Lower lobe of right lung (tissue), 2 donors: ENCODE measurements at places on chromosomes 11 and 22. TPM values are rescaled to one million over a fixed set of nuclear protein-coding genes. Genes with fewer than 3 reads are reported as not detected.

- DNase-seq = peak; percentile 98
Measured at GRCh38 chr11:66677599-66678375, at the start of gene RBM4B. TSS of gene RBM4B (minus strand) at chr11:66677887. CDS start at chr11:66677079, 808 bp downstream.

- DNase-seq = no peak
Measured at GRCh38 chr22:39562839-39563489, 7.6 kb upstream of the CACNA1I start.

POU2AF3 gene
- total RNA-seq = 3.4 TPM

- no peak for DNase-seq
Measured at GRCh38 chr11:71399341-71399740, 48.9 kb downstream of the DHCR7 start.

LINC01488 gene
- not detected for total RNA-seq

BTBD18 gene
- not detected for total RNA-seq

DNA sequence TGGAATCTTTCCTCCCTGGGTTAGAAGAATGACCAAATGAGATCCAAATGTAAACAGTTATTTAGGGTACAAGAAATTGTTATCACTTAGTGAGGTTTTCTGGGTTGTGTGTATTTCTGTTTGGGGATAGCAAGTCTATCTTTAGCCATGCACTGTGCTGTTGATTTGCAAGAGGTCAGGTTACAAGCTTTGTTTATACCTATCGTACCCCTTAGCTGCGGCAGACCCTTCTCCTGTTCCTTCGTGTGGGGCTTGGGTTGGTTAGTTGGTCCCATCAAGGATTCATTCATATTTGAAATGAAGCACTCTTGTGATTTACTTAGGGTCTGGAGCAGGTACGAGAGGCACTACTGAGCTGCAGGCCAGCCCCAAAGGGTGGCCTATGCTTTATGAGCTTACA lies 72.6 kb downstream of the USP35 start:
- no peak for DNase-seq

- DNase-seq = peak; percentile 58
Measured at GRCh38 chr22:21642584-21643448, 714 bp downstream of the SDF2L1 start.

- DNase-seq = no peak
Measured at GRCh38 chr22:20762233-20762796, 11.6 kb upstream of the SERPIND1 start.

- no peak for DNase-seq
Measured at GRCh38 chr11:64917663-64917995, 620 bp upstream of the ATG2A start.

DNA sequence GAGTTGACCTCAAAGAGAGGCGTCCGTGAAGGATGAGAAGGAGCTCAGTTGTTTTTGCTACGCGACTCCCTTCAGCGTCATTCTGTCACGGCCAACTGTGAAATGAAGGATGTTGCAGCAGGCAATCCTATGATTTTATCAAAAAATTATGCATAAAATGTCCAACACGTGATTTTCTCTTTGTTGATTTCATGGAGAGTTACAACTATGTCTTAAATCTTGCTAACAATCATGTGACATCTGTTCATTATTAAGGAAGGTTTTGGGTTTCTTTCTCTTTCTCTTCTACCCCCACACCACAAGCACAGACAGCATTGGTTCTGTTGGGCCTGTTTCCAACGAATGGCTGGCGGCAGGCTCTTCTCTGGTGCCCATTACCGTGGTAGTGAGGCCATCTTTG lies 3.7 kb downstream of the KRTAP5-4 start:
- DNase-seq = no peak

- DNase-seq = peak; percentile 29
Measured at GRCh38 chr22:44640618-44641155, 61.3 kb upstream of the PRR5 start.

FGF4 gene
- not detected for total RNA-seq

DNA sequence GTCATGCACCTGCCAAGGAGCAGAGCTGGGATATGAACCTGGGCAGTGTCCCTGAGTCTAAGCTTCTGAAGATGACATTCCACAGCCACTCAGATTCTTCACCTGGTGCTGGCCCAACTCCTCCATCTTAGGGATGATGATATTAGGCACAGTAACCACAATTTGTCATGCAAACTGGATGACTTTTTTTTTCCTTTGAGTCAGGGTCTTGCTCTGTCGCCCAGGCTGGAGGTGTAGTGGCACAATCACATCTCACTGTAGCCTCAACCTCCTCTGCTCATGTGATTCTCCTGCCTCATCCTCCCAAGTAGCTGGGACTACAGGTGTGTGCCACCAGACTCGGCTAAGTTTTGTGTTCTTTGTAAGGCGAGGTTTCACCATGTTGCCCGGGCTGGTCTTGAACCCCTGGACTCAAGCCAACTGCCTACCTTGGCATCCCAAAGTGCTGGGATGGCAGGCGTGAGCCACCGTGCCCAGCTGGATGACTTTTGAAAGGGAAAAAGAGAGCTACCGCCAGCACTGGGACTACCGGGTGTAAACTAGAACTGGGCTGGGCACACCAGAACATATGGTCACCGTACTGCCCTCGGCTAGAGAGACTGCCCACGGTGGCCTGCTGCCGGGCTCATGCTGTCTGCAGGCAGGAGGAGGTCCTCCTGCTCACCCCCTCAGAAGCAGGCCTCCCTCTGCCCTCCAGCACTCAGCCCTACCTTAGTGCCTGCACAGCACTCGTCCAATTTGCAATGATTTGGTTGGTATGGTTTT lies 77.7 kb downstream of the NAT10 start:
- DNase-seq = no peak

FGF3 gene
- total RNA-seq = not detected

DNA sequence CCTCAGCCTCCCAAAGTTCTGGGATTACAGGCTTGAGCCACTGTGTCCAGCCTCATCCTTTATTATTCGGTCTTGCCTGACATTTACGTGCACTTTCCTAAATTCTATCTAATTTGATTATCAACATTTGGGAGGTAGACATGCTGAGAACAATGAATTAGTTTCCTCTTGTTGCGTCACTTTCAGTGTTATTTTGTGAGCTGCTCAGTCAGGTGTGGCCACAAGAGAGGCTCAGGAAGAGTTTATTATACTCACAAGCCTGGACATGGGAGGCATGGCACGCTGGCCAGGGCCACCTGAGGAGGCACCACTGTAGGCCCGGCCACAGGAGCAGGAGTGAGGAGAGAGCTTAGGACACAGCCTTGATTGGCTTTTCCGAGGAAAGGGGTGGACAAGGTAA lies 59.7 kb upstream of the RBFOX2 start:
- peak; percentile 8 for DNase-seq

- DNase-seq = no peak
Measured at GRCh38 chr11:38448284-38448683, 1850.2 kb upstream of the RAG2 start.

GRCh38 chr22:40451210-40451609 lies 80.8 kb downstream of the SGSM3 start:
- no peak for DNase-seq

MRPL17 gene
- total RNA-seq = 34.2 TPM

- DNase-seq = no peak
Measured at GRCh38 chr22:45889093-45889538, 87.8 kb downstream of the WNT7B start.

DNA sequence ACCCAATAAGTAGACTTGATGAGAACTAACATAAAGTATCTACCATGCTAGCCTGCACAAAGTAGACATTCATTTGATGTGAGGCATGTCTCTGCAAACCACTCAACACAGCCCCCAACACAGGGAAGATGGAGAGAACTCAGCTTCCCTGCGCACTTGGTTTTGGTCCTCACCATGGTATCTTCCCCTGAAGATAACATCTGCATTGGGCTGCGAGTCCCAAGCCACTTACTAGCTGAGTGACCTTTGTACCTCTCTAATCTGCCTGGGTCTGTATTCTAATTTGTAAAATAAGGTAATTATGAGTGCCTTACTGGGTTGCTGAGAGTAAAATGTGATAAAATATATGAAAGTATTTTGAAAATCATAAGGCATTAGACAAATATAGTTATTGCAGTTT lies 30.7 kb downstream of the PPFIA1 start:
- DNase-seq = no peak

PPP6R3 gene
- 98.0 TPM for total RNA-seq

MTNR1B gene
- not detected for total RNA-seq

DNA sequence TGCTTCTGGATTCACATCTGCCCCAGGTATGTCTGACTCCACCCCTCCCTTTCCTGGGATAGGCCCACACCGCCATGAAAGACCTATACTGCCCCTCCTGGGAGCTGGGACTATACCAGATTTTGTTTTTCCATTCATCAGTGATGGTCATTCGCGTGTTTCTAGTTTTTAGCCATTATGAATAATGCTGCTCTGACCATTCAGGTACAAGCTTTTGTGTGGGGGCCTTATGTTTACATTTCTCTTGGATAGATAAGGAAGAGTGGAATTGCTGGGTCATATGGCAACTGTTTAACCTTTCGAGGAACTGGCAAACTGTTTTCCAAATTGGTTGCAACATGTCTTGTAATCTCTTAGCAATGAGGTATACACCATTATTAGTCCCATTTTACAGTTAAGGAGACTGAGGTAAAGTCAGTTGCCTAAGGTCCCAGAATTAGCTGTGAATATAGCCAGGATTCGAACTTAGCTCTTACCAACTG lies 1.2 kb upstream of the TBC1D10A start:
- DNase-seq = no peak

GRCh38 chr11:113862435-113862834 lies 12.9 kb downstream of the USP28 start:
- DNase-seq = no peak

DNA sequence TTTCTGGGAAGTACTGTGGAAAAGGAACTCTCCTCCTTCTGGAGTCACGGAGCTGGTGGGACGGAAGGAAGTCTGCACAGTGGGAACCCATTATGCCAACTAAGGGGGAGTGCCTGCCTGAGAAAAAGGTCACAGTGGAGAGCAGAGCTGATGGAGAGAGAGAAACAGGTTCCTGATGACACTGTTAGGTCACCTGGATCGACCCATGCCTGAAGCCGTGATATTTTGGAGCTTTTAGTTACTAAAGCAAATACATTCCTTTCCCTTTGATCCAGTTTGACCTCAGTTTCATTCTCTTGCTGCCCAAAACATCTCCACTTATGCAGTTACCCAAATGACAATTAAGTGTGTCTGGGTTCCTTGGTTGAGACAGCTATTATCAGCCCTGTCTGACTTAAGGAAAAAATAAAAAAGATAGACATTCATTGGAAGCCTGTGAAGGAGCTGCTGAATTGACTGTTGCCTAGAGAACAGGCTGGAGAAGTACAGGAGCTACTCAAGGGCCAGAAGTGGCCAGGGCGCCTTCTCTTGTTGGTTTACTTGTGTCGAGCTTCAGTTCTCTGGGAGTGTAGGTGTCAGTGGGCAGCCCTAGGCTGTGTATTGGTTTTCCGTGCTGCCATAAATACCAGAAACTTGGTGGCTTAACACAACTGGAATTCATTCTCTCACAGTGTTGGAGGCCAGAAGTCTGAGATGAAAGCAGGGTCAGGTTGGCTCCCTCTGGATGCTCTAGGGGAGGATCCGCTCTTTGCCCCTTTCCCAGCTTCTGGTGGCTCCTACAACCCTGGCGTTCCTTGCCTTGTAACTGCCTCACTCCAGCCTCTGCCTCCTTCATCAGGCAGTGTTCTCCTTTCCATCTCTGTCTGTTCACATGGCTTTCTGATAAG lies 13.6 kb downstream of the MRGPRD start:
- peak; percentile 6 for DNase-seq

HEPHL1 gene
- total RNA-seq = not detected

DNA sequence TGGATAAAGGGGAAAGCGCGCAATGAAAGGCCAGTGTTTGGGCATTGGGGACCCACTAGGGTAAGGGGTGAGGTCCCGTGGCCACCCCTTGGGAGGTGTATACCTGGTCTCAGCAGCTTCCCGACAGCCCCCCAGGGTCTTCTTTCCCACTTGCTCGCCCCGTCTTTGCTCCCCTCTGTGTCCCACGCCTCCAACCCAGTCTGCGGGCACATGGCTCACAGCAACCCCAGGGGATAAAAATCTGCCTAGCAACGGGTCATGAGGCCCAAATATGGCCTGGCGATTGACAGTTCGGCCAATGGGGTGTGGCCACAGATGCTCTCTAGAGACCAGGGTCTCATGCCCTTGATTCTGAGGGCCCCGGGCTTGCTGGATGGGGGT lies 41.6 kb downstream of the AHNAK start:
- no peak for DNase-seq

OR5A1 gene
- not detected for total RNA-seq

SYCE3 gene
- not detected for total RNA-seq

- DNase-seq = peak; percentile 86
Measured at GRCh38 chr11:1844221-1845094, 5.7 kb downstream of the TNNI2 start.

DNA sequence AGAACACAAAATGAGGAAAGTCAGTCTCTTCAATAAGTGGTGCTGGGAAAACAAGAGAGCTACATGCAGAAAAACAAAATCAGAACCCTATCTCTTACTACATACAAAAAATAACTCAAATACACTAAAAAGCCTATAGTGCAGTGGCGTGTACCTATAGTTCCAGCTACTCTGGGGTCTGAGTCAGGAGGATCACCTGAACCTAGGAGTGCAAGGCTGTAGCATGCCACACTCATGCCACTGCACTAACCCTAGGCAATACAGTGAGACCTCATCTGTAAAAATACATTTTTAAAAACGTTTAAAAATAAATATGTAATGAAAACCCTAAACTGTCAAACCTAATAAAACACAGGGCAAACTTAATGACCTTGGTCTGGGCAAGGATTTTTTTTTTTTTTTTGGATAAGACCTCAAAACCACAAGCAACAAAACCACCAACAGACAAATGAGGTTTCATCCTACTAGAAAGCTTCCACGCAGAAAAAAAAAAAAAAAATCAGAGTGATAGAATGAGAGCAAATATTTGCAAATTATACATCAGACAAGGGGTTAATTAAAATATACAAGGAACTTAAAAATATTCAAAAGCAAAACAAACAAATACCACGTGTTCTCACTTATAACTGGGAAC lies 35.2 kb downstream of the XKR3 start:
- DNase-seq = no peak

- DNase-seq = no peak
Measured at GRCh38 chr11:44571871-44572270, 6.4 kb downstream of the CD82 start.

DNA sequence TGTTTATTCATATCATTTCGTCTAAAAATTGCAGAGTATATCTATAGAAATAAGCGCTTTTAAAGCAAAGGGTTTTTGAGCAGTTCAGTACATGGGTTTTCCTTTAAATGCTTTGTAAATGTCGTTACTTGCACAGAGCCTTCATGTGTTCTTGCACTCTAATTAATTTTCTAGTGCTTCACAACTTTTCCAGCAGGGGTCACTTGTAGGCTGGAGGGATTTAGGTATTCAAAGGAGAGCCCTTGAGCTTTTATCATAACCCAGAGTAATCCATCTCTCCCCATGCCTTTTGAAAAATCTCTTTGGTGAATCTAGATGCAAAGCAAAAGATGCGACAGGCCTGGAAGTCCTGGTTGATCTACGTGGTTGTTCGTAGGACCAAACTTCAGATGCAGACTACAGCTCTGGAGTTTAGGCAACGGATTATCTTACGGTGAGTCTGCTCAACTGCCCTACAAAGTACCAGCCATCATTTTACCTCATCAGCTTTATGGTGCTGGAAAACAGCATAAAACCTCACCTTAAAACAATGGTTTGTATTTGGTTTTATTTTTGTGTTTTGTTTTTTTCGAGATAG lies 60.4 kb downstream of the SFI1 start:
- no peak for DNase-seq
